ENCODE measurements at places on chromosomes 16 and 17.

DNA sequence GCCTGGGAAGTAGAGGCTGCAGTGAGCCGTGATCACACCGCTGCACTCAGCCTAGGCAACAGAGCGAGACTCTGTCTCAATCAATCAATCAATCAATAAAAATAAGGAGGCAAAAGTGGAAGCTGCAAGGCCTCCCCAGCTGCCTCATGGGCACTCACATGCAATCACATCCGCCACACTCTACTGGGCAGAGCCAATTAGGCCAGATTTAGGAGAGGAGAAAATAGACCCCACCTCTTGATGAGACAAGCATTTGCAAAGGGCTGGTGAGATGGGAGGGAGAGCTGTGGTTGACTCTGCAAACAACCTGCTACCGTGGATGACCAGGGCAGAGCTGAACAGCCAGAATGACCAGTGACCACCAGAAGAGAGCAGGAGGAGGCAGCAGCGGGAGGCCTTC is 14.7 kb upstream of the GSG1L start:
- no peak for DNase-seq

- DNase-seq = no peak
Observed at GRCh38 chr16:68230176-68230571, 5.8 kb downstream of the ESRP2 start.

DNA sequence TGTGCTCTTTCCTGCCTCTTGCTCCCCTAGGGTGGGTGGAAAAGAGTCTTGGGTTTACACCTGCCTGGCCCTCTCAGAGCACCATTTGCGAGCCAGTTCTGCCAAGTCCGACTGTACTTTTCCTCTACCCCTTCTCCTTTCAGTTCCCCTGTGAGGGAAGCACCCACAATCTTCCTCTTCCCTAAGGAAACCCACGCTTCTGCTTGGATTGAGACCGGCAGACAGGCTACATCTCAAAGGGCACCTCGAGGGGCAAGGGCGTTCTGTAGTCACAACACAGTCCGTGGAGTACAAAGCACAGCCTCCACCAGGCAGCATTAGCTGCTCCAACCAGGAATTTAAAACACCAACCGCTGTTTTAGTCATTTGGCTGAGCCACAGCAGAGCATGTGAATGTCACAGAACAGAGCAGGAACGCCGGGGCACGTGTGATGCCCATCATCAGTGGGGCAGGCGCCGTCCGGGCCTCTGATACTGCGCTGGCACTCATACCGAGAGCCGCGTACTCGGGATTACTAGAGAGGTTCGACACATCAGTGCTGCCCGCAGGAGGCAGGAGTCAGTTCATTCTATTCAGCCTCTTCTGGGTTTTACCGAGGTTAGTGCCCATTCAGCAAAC is 13.7 kb upstream of the MNT start:
- DNase-seq = no peak

DNA sequence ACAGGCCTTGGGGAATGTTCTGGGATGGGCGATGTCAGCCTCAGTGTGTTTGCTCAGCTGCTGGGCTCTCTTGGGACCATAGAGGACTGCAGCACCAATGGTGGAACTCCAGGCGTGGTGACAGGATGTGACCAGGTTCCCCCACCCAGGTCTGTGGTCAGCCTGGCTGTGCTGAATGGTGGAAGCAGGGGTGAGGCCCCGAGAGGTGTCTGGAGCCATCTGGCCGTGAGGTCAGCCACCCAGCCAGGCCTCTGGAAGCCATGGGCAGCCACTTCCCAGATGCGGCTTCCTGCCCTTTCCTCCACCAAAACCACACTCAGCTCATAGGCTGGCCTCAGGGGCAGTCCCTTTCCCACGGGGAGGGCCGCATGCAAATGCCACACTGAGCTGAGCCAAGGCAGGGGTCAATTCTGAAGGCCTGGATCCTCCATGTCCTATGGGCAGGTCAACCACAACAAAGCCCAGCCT is 7.8 kb upstream of the MAPK7 start:
- DNase-seq = no peak
